ENCODE measurements at places on chromosomes 5 and 9.

- peak; percentile 22 for DNase-seq
- peaks cover 23% of the 10 kb centered on the region for H3K4me1 ChIP-seq
- H3K4me3 ChIP-seq = no peak overlapping the region
- H3K27ac ChIP-seq = no peak overlapping the region
These were observed 40.7 kb upstream of the S1PR3 start for GRCh38 chr9:88950341-88951154.

DNA sequence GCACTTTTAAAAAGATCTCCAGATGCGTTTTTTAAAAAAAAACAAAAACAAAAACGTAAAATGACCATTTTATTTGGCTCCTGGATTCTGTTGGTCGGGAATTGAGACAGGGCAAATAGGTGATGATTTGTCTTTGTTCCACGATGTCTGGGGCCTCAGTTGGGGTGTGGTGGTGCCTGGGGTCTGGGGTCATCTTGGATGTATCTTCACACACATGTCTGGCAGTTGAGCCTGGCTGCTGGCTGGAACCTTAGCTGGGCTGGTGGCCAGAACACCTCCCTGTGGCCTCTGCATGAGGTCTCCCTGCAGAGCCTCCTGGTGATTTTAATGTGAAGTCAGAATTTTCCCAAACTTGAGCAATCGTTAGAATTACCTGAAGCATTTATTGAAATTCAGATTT lies 42.5 kb upstream of the BASP1 start:
- no peak overlapping the region for H3K27ac ChIP-seq
- no peaks in the 10 kb centered on the region for H3K27me3 ChIP-seq
- no peak for DNase-seq
- no peaks in the 10 kb centered on the region for H3K36me3 ChIP-seq
- H3K4me1 ChIP-seq = no peaks in the 10 kb centered on the region
- no peak overlapping the region for H3K4me3 ChIP-seq

DNA sequence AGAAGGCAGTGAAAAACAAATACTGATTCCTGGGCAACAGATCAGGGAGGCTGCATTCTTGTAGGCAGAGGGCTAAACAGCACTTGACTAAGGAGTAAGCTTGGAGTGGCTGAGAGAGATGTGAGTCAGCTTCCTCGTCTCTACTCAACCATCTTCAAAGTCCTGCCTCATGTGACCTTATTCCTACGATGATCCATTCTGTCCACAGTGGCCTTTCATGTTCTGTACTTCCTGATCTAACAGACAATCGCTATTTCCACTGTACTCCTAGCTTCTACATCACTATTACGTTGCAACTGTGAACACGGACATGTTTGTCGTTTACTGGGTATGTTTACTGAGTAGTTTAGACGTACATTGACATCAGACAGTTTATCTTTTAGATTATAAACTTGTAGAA lies 365.4 kb downstream of the ARL15 start:
- H3K27ac ChIP-seq = no peak overlapping the region
- H3K36me3 ChIP-seq = no peaks in the 10 kb centered on the region
- no peaks in the 10 kb centered on the region for H3K27me3 ChIP-seq
- no peak overlapping the region for H3K4me3 ChIP-seq

DNA sequence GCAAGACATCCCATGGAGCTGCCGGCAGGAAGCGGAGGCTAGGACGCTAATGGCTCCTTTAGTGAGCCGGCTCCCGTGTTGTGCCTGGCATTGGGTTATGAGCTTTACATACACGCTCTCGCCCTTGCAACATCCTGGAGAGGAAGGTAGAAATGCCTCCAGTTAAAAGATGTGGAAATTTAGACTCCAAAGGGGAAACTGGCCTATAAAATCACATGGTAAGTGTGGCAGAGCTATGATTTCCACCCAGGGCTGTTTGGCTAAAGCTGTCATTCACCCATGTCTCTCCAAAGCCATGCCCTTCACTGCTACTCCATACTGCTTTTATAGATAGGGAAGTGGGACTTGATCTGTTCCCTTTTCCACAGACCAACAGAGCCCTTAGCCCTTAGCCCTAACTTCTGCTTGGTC lies 5.2 kb downstream of the GM2A start:
- no peaks in the 10 kb centered on the region for H3K36me3 ChIP-seq
- peaks cover 6% of the 10 kb centered on the region for H3K4me1 ChIP-seq

Measured in neural progenitor cell (in vitro differentiated cells).